NB4 (cell line): ENCODE measurements at places on chromosomes 13 and 19.

- DNase-seq = peak; percentile 74
Measured at GRCh38 chr19:8611877-8612806, 1.6 kb upstream of the ADAMTS10 start.

DNA sequence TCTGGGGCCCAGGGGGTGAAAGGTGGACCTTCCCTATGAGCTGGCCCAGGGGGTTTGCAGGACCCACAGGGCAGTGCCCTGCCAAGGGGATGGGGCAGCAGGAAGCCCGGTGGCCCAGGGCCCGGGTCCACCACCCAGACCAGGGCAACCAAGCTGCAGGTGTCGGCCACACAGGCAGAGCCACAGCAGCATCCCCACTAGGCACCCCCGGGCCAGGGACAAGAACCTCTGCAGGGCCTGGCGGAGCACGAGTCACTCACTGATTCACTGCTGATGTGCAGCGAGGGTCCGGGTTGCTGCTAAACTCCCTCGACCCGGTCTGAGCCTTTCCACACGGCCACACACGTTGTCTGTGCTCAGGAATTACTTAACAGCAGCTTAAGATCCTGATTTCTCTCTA lies 8.8 kb downstream of the FZR1 start:
- no peak for DNase-seq

DNA sequence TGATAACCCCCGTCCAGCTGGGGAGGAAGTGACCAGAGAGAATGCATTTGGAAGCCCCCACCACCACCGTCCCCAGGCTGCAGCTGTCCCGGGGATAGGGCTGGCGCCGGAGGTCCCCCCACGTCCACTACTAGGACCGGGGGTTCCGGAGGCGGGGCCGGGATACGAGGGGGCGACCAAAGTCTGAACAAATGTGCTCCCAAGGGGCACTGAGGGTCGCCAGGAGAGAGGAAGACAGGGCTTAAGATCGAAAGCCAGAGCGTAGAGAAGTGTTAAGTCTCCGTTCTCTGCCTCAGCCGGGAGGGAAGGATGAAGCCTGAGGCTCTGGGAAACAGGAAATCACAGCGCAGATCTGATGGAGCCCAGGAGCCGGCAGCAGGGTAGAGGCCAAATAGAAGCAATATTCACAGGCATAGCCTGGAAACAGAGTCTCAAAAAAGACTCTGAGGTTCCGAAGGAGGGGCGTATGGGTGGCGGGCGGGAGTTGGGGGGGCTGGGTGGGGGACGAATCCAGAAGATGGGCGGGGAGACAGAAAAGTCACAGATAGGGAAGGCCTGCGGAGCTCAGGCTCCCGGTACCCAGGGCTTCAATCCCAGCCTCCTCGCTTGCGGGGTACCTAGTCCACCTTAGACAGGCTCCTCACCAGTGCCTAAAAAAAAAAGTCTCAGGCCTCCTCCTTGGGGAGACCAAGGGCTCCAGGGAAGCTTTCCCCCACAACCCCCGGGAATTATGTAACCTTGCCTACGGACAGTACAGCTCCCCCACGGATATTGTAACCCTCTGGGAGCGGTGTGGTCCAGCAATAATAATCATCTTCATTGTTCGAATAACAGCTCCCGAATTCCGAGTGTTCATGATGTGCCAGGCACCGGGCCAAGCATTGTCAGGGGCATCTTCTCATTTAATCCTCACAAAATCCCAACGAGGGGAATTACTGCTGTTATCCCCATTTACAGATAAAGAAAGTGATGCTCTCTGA lies 1.1 kb upstream of the ERF start:
- peak; percentile 30 for DNase-seq

DNA sequence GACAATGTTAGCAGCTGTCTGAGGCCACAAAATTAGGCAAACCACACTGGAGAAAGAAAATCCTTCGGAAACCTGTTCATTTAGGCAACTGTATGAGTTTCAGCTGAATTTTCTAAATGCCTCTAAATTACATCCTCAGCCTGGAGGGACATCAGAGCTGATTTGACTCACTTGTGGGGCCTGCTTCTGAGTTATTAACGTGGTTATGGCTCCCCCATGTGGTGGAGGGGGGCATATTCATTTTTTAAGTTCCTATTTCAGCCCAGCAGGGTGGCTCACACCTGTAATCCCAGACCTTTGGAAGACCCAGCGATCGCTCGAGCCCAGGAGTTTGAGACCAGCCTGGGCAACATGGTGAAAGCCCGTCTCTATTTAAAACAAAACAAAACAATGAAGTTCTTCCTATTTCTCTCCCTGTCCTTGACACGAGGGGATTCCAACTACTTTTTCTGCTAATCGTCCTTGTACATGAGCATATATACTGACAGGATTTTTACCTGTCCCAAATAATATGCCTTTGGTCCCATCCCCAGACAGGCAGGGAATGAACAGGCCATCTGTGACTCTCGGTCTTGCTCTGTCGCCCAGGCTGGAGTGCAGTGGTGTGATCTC lies 31.5 kb upstream of the HIF3A start:
- DNase-seq = peak; percentile 92

DNA sequence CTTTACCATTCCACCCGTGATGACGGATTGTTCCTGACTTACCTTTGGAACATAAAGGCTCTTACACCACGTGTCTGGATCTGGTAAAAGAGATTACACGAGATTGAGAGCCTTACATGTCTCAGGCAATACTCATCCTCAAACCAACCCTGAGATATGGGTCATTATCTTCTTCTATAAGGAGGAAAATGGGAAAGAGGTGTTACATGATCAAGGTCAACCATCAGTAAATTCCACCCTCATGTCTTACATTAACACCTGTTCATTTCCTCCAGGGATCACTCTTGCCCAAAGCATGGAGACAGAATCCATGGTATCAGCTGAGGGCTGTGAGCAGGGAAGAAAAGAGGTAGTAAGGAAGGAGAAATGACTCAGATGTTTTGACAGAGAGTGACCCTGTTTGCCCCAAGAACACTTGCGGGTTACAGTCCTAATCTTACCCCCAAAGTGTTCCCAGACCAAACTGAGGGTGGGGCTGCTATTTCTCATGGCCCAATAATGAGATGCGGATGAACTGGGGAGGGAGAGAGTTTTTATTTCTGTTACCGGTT lies 19.6 kb downstream of the LILRB4 start:
- DNase-seq = no peak

- DNase-seq = no peak
Measured at GRCh38 chr19:3499738-3500428, 591 bp downstream of the DOHH start.

GRCh38 chr19:48170817-48171347 lies 402 bp downstream of the ZSWIM9 start:
- DNase-seq = no peak

- DNase-seq = no peak
Measured at GRCh38 chr19:24049537-24049936, 37.5 kb upstream of the ZNF254 start.

GRCh38 chr13:49146950-49147355 lies 73.2 kb upstream of the MLNR start:
- DNase-seq = no peak

- DNase-seq = peak; percentile 63
Measured at GRCh38 chr13:40813667-40814454, 24.4 kb downstream of the SLC25A15 start.

DNA sequence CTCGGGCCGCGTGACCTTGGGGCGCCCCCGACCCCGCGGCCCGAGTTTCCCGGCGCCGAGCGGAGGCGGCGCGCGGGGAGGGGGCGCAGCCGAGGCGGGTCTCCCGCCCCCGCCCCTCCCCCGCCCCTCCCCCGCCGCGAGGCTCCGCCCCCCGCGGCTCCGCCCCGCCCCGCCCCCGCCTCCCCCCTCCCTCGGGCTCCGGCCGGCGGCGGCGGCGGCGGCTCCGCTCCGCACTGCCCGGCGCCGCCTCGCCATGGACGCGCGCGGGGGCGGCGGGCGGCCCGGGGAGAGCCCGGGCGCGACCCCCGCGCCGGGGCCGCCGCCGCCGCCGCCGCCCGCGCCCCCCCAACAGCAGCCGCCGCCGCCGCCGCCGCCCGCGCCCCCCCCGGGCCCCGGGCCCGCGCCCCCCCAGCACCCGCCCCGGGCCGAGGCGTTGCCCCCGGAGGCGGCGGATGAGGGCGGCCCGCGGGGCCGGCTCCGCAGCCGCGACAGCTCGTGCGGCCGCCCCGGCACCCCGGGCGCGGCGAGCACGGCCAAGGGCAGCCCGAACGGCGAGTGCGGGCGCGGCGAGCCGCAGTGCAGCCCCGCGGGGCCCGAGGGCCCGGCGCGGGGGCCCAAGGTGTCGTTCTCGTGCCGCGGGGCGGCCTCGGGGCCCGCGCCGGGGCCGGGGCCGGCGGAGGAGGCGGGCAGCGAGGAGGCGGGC lies at the start of gene HCN2:
TSS of gene HCN2 (plus strand) at position 189 of the 703 bp plus-strand sequence. CDS start at position 254, 65 bp downstream.
- DNase-seq = no peak

GRCh38 chr19:54428323-54429175 lies 13.3 kb downstream of the TTYH1 start:
- no peak for DNase-seq

DNA sequence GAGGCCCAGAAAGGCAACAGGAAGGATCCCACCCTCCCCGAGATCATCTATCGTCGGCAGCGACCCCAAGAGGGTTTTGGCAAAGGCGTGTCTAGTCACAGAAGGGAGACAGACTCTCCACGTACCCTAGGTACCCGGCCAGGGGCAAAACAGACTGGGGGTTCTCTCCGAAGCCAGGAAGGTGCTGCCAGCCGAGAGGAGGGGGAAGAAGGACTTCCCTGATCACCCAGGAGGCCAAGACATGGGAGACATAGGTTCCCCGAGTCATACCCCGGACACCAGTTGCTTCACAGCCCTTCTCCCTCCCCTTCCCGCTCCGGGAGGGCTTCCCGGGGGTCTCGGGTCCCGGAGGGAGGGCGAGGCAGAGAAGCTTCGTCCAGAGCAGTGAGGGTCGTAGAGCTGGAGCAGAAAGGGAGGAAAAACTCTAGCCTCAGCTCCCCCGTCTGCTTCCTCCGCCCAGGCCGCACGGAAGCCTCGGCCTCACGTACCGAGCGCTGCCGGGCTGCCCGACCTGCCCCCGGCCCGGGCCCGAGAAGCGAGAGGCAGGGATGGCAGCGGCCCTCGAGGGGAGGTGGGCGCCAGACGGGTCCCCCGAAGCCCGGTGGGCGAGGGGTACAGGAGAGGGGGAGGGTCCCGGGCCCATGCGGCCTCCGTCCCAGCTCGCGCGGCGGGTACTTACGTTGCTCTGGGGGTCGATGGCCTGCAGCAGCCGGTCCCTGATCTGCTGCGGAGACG lies 644 bp downstream of the MED26 start:
- DNase-seq = peak; percentile 55

DNA sequence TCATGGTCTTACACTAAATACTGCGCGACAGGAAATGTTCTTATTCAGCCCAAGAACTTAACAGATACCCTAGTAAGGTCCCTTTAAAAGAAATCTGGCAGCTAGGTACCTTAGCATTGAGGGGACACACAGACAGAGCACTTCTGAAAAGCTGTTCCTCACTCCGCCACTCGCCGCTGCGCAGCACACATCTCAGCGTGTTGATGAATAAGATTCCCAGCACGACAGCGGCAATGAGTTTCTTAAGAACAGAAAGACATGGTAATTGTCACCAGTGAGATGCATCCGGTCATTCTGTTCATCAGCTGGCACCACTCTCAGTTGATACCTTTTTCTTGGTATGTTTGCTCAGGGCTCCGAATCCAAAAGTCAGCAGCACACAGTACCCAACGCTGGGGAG lies 39.9 kb downstream of the TMTC4 start:
- no peak for DNase-seq

GRCh38 chr13:112073245-112074138 lies 6.5 kb downstream of the SOX1 start:
- no peak for DNase-seq

DNA sequence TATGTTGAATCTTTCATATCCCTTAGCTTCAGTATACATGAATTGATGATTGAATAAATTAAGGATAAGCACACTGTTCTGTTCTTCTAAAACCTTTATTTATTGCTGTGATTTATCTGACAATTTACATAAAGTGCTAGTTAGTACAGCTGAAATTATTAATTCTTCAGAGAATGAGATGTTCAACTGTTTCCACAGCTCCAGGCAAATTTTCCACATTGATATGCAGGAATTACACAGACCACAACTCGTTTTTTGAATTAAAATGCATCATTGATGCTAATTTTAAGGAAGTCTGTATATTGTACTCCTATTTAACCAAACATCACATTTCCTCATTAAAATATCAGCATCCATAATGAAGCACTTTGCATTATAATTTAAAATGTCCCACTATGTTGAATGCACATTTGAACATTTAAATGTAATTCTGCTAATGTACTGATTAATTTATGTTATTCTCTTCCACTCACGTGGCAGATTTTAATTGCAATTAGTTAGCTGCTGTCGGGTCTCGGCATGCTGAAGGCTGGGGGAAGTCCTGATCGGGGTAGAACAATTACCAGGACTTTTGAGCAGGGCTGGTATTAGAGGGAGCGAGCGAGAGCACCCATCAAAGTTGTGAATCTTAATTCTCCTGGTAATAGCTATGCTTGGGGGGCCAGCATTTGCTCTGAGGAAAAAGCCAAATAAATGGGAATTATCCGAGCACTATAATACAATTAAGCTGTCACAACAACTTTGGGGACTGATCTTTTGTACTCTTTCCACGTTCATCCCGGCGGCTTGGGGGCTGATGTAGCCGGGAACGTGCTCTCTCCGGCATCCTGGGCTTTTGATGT lies 136.7 kb upstream of the TMTC4 start:
- DNase-seq = no peak

GRCh38 chr19:18349524-18350128 lies 9.2 kb downstream of the PGPEP1 start:
- peak; percentile 56 for DNase-seq

DNA sequence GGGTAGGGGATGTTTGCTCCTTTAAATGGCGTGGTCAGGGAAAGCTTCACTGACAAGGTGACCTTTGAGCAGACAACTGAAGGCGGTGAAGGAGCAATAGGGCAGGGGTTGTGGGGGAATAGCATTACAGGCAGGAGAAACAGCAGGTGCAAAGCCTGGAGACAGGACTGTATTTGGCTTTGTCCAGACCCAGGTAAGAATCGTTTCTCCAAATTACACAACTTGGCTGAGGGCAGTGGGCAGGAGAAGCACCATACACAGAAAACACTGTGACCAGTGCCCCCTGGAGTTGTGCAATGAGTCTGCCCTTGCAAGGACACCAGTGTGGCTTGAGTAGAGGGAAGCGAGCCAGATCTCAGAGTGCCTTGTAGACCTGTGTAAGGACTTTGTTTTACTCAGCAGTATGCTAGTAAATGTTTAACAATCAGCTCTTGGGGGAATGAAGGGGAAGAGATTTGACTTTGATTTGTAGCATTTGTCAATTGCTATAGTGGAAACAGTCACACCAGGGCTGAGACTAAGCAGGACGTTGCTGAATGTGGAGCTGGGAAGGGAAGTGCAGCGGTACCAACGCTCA lies 360.0 kb downstream of the DCT start:
- no peak for DNase-seq

- peak; percentile 8 for DNase-seq
Measured at GRCh38 chr19:52640916-52641315, 2.8 kb upstream of the ZNF83 start.
